ENCODE measurements at places on chromosomes 12 and 14.

DNA sequence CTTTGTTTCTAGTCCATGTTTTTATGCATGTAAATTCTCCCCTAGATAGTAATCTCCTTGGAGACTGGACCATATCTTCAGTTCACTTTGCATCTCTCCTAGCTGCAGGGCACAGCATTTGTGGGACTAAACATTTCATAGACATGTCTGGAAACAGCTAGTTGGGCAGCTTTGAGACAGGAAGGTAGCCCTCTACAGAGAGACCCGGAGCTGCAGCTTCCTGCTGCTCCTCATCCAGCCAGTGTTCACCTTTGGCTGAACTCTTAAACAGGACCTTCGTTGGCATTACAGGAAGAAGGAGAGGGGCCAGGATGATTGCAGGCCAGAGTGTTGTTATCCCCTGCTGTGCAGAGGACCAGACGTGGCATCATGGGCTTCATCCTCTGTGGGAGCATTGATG, 52.9 kb downstream of the GNS start:
- DNase-seq: no peak

DNA sequence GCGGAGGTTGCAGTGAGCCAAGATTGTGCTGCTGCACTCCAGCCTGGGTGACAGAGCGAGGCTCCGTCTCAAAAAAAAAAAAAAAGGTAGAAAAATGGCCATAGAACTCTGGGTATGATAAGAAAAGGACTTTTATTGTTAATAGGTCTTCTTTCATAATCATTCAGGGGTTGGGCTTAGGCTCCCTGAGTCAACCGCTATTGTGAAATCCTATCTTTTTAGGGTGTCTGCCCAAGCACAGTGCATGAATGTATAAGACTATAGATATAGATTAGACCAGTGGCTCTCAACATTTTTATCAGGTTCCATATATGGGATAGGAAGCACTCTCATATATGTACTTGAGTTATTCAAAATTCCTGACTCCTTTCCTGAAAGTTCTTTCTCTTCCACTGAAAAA, 48.7 kb upstream of the USP15 start:
- peak; percentile 77 for DNase-seq

GRCh38 chr14:104195361-104195760, 57.0 kb downstream of the KIF26A start:
- no peak for DNase-seq

- DNase-seq: no peak
Observed at GRCh38 chr12:8852119-8852518, 29.7 kb downstream of the A2ML1 start.
